ENCODE measurements at places on chromosomes 16 and 17.

DNA sequence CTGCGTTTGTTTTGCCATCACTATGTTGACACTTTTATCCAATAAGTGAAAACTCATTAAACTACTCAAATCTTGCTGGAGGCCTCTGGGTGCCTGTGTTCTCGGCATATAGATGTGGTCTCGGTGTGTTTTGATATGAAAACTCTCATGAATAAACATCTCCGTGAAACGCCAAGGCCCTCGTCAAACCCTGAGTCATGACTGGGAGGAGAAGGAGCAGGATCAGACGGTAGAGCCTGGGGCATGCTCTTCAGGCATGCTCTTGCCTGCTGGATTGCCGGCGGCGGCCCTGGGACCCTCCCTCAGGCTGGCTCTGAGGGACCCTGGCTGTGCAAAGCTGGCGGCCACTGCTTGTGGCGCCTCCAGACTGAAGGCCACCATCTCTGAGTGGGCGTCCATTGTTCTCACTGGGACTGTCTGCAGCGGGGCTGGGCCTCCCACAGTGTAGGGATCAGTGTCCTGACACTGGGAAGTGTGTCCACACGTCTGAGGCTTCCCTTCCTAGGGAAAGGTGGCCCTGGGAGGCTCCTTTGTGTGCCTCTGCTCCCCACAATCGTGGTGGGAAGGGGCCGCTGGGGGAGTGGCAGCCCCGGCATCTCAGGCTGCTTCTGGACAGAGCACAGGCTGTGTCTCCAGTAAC is 1.7 kb upstream of the NPB start:
- DNase-seq, result no peak

- DNase-seq, result no peak
These were observed 46.5 kb downstream of the KSR1 start for GRCh38 chr17:27502526-27503324.

DNA sequence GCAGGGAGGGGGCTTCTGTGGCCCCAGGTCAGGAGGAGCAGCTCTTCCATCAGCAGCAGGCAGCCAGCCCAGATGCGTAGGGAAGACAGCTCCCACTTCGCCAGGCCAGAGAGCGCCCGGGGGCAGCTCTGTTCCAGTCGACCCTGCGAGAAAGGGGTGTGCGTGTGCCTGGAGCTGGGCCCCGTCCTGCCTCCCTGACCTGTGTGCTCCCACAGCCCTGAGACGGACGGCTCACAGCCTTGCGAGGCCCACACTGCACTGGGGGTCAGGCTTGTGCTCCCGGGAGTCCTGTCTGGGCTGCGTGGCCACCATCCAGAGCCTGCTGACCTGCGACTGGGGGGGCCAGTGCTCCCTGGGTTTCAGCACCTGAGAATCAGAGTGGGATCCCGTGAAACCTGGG is 469 bp upstream of the MSLN start:
- no peak for DNase-seq

DNA sequence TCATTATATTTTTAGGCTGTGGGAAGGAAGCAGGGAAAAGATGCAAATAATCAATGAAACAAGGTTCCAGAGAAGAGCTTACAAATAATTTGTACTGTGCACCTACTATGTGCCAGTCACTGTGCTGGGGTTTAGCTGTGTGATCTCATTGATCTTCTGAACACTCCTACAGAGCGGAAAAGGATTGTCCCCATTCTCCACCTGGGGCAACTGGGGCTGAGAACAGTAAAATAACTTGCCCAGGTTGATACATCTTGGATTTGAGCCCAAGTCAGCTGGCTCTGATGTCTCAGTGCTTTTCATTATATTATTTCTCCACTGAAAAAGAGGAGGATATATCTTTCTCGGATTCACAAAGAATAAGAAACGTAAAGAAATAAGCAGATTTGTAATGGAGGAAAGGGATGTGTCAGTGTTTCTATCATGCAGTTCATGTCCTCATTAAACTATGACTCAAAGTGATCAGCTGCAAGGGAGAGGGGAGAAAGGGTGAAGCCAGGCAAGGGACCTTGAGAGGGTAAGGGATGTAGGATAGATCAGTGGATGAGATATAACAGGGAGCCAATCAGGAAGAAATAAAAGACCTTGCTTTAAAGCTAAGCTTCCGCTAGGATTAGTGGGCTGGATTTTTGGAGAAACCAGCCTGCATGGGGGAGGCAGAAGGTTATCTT is 143.6 kb upstream of the NOL11 start:
- DNase-seq, result no peak

DNA sequence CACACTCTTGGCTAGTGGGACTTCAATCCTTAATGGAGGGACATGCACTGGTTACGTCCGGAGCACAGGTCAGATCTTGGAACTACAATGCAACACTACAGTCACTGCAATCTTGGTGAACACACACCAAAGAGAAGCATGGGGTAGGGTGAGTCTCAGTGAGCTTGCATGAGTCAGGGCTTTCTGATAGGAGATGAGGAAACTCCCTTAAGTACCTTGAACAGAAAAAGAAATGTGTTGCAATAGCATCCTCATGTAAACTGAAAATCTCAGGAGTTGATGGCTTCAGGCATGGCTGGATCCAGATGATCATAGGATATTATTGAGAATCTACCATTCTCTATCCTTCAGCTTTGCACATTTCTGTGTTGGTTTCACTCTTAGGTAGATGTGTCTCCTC is 54.1 kb downstream of the CES1 start:
- DNase-seq, result no peak

DNA sequence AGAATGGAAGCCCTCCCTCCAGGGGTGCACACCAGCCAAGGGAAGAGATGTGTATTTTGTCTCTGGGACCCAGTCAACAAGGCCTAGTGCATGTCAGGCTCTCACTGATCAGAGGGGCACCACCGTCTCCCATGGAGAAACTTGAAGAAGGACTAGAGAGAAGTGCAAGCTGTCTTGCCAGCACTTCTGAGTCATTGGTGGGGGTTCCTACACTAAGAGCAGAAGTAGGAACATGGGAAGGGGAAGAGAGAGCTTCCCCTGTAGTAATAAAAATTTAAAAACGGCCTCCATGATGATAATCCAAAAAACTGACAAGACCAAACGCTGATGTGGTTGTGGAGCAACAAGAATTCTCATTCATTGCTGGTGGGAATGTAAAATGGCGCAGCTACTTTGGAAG is 46.3 kb downstream of the DYNLRB2 start:
- no peak for DNase-seq

DNA sequence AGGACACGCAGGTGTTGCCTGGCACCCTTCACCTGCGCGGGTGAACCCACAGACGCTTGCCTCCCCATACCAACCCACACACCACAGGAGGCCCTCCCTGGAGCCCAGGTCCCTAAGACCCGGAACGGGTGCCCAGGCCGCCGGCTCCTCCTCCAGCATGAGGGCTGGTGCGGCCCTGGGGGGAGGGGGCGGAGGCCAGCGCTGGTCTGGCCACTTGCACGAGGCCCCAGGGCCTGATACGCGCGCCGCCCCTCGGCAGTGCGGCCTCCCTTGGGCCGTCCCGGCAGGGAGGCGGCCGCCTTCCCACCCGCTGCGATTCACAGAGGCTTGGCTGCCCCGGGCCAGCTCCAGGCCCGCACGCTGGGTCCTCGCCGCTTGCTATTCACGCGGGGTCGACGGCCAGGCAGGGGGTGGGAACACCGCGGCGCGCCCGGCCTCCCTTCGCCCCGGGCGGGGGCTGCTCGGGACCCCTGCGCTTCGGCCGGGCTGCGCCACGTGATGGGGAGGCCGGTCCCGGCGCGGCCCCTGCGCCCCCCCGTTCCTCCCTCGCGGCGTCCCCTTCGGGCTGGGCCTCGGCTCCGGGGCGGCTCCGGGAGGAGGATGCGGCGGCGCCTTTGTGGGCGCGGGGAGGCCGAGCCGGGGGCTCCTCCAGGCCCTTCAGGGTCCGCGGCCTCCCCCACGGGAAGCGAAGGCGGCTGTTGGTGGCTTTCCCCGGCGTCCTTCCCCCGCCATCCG is 685 bp downstream of the FASN start:
- no peak for DNase-seq

DNA sequence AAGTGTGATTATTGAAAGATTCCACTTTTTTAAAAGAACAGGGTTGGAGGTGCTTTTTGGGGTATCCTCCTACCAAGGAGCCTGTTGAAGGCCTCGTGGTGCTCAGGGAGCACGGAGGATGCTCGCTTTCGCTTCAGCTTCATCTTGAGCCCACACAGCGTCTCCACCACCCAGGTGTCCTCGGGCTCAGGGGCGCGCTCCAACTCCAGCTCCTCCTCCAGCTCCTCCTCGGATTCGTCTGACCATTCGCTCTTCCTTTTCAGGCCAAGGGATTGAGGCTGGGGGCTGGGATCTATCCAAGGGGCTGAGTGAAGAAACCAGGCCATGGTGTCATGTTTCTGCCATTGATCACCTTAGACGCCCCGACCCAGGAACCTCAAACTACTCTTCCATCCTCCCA is 1.2 kb downstream of the SPDYE4 start:
- DNase-seq, result no peak

DNA sequence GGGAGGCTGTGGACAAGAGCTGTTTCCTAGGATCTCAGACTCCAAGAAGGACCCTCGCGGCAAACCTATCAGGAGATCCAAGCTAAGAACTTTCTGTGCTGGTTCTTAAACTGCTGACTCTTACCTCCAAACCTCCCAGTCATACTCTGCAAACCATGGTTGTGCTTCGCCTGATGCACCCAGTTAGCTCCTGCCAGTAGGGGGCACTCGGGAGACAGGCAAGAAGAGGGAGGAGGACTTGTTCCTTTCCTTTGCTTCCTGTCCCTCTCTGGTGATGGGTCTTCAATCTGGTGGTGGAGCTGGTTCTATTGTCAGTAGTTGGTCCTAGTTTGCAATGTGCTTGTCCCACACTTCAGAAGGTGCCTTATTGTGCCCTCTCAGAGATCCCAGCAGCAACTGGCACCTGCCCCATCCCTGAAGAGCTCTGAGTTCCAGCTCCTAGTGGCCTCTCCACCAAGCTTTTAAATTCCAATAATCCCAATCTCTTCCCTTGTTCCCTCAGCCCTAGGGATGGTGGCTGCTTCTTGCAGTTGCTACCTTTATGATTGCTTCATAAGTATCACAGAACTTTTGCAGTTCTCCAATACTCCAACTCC is 113.5 kb upstream of the RPL38 start:
- no peak for DNase-seq

- no peak for DNase-seq
These were observed 273.7 kb downstream of the SOX9 start for GRCh38 chr17:72394531-72394930.

- no peak for DNase-seq
These were observed 132.2 kb upstream of the TNRC6C start for GRCh38 chr17:77826132-77826873.

All from RWPE1 (cell line).